ENCODE measurements at places on chromosomes 16 and 17.

- no peak for DNase-seq
Observed at GRCh38 chr17:18119938-18120337, 11.4 kb downstream of the MYO15A start.

GRCh38 chr17:36928471-36929345 lies 8.6 kb upstream of the LHX1 start:
- no peak for DNase-seq

DNA sequence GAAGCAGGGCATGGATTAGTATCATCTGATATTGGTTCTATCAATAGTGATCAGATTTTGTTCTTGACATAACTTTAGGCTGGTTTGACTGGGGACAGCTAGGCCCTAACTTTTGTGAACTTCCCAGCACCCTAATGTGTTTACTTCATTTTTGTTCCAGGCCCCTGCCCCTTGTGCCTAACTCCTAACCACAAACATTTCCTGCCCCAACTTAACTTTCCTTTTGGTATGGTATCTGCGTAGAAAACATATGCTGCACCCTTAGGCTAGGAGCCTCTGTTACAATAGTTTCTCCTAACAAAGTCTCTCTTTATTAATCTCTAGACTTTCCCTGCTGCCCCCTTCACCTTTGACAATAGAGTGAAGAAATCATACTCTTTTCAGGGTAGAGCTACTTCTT lies 2.5 kb downstream of the ADPRM start:
- peak; percentile 16 for DNase-seq

DNA sequence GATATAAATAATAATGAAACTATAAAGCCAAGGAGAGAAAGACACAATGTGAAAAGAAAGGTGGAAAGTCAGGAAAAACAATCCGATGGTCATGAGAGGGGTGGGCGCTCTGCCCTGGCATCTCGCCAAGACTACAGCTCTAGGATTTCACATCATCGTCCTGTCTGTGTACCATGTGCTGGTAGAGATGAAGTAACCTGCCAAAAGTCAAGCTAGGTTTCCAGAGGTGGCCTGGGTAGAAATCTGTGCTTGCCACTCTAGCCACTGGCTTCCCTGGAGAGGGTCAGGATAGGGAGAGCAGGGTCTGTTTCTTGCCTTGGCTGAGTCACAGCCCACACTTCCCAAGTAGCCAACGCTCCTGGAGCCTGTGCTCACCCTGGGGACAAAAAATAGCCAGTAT lies 31.0 kb upstream of the TRAP1 start:
- DNase-seq, result no peak

DNA sequence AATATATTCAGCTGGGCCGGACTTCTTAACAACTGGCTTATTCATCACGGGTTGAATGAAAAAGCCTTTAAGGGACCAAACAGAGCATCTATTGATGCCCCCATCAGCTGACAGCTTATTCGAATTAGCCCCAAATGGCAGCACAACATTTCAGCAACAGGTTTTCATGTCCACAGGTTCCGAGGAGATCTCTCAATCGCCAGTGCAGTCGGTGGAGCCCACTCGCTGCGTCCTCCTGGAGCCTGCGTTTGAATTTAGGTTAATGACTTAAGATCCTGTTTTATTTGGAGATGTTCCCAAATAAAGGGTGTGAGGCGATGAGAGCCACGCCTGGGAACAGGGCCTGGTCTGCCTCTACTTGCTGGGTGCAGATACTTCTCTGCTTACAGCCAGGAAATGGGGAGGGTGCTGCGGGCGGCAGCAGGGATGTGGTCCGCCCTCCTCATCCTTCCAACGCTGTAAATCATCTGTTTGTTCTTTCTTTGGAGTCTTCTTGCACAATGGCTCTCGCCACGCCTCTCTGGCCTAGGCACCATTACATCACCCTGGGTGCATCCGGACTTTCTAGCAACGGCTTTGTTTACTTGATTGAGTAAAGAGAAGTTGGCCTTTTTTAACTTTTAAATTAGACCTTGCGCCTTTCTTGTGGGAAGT lies 22.6 kb downstream of the NDE1 start:
- DNase-seq, result peak; percentile 94

Data from ELR (cell line).